ENCODE measurements at places on chromosomes 4 and X. TPM values are rescaled to one million over a fixed set of nuclear protein-coding genes. Genes with fewer than 3 reads are reported as not detected.
A peak's percentile ranks its signal among the peaks of the same experiment; 100 is the strongest.

DNA sequence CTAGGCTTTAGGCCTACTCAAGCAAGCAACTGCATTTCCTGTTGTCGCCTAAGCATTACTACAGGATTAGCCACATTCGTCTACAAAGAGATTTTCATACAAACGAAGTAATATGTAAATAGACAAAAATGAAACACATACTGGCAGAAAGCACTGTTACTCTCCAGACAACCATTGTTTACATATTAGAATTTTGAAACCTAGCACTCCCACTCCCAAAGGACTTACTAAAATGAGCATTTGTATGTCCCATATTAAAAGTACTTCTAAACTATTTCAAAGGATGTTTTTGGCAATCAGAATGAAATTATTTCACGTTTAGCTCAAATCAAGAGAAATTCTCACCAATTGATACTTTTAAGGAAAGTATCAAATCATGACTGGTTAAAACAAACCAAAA is 570.8 kb downstream of the PRR32 start:
- DNase-seq = no peak

GRCh38 chrX:12814420-12814819 is 23.2 kb downstream of the PRPS2 start:
- DNase-seq = peak; percentile 33

GRCh38 chr4:146486565-146486964 is 35.2 kb downstream of the SLC10A7 start:
- no peak for DNase-seq

DNA sequence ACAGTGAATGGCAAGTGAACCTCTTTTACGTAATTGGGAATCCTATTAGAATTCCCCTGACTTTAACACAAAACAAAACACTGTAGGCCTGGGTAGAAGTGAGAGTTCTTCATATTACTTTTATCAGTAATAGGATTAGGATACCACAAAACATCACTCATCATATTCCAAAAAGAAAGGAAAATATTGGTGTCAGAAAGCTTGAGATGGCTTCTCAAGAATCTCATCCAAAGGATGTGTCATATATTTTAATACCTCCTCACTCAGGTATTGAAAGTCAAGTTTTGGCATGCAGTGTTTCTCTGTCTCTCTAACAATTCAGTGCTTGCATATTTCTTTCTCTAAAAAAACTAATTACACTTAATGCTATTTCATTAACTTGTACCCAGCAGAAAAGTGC is 173.2 kb downstream of the PDGFC start:
- DNase-seq = no peak

- DNase-seq = no peak
These were observed 86.8 kb downstream of the GC start for GRCh38 chr4:71697031-71697430.

GRCh38 chrX:12570859-12571501 is 220.2 kb upstream of the PRPS2 start:
- no peak for DNase-seq

- DNase-seq = no peak
These were observed 6.6 kb downstream of the ARL9 start for GRCh38 chr4:56512166-56512565.

GRCh38 chrX:47422444-47422843 is 52.1 kb downstream of the ZNF157 start:
- DNase-seq = no peak

- DNase-seq = no peak
These were observed 178.6 kb upstream of the DIPK2B start for GRCh38 chrX:45379236-45379635.

DNA sequence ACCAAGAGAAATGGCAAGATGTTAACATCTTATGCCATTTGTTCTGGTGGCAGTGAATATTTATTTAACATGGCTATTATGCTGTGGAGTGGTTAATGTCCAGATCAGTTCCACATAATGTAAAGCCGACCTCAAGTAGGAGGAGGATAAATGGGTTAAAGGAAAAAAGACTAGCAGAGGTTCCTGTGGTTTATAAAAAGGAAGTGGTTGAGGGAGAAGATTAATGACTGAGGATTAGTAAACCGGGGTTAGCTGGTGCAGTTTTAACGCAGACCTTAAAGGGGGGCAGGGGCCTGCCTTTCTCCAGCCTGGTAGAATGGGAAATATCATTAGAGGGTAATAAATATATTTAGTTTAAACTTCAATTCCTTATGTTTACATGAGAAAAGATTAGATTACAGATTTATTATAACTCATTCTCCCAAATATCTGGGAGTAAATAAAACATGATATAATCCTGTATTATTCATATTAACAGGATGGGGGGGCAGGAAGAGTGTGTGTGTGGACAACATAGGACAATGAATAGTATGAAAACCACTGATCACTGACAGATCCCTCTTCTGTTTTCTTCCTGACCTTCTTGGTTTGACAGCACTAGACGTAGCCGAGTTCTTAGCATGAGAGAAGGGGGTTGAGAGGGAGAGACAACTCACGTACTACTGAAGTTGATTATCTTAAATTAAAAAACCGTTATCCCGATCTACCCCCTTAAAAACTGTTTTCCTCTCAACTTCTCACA is 124.1 kb upstream of the LIMCH1 start:
- DNase-seq = no peak

- DNase-seq = no peak
These were observed 351.4 kb downstream of the PTTG2 start for GRCh38 chr4:38311495-38312126.

DNA sequence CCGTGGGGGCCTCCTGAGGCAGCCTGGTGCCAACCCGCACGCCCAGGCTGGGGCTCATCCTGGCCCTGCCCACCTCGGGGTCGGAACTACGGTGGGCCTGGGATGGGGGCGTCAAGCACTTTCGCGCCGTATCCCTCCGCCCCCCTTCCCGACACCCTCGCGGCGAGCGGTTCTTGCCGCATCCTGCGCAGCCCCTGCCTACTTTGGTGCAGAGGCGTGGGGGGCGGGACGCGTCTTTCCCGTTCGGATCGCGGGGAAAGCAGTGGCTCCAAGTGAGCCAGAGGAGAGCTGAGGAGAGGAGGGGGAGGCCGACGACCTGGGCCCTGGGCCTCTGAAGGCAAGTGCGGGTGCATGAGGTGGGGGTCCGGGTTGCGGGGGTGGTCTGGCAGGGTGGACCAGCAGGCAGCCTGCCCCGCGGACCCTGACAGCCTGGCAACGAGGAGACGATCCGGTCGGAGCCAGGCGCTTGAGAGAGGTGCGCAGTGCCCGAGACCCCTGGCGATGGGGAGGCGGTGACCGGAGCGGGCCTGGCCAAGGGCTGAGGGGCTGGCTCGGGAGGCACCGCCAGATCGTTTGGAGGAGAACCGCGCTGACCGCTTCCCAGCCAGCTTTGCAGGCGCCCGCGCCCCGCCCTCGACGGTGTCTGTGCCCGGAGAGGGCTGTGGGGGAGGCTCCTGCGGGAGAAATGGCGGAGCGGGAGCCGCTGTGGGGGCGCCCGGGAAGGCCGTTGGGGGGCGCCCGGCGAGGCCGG is at the start of gene GPRASP2:
GPRASP2 (plus strand) TSS at position 233 of the 751 bp plus-strand sequence. CDS start 2,422 bp downstream, outside the sequence.
- DNase-seq = peak; percentile 48

ASB11 gene
- not detected for total RNA-seq

DGAT2L6 gene
- total RNA-seq = not detected

CFAP99 gene
- total RNA-seq = 0.45 TPM

FAM200B gene
- total RNA-seq = 45.4 TPM

COPS4 gene
- total RNA-seq = 101 TPM

SPANXA2 gene
- total RNA-seq = not detected

PCDH10 gene
- 29.9 TPM for total RNA-seq

NLGN4X gene
- 51.3 TPM for total RNA-seq

UGT8 gene
- total RNA-seq = 11.3 TPM

ASB9 gene
- total RNA-seq = 1.3 TPM

UGT2B17 gene
- total RNA-seq = not detected
